ENCODE measurements at places on chromosomes 4 and X.
A peak's percentile ranks its signal among the peaks of the same experiment; 100 is the strongest.

DNA sequence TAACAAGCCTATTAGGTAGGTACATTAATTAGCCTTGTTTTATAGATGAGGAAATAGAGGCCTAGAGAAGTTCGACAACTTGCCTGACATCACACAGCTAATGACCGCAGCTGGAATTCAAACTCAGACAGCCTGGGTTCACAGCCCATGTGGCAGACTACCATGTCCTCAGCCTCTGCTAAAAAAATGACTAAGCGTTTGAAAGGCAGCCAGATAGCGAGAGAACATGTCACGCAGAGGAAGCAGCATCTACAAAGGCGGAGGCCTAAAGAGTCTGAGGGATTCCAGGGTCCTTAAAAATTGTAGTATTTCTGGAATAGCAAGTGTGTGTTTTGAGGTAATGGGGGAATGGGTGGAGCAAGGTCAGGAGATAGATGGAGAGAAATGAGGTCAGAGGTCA lies 33.2 kb upstream of the BMP15 start:
- DNase-seq: no peak

- no peak for DNase-seq
Observed at GRCh38 chr4:87575408-87575807, 32.9 kb upstream of the DSPP start.

DNA sequence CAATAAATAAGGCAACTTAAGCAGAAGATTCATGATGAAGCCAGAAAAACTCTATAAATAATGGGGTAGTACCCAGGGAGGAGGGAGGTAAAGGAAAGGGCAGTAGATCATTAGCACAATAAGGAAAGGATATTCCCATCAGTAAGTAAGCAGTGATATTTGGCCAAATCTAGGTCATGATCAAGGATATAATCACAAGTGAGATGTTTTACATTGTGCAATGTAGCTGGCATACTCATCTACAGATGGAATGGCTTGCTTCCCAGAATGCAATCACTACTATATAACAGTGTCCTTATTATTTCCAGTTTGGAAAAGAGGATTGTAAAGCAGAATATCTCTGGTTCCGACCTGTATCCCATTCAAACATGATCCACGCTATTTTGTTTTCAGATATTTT lies 483.4 kb downstream of the RPA4 start:
- DNase-seq: no peak

DNA sequence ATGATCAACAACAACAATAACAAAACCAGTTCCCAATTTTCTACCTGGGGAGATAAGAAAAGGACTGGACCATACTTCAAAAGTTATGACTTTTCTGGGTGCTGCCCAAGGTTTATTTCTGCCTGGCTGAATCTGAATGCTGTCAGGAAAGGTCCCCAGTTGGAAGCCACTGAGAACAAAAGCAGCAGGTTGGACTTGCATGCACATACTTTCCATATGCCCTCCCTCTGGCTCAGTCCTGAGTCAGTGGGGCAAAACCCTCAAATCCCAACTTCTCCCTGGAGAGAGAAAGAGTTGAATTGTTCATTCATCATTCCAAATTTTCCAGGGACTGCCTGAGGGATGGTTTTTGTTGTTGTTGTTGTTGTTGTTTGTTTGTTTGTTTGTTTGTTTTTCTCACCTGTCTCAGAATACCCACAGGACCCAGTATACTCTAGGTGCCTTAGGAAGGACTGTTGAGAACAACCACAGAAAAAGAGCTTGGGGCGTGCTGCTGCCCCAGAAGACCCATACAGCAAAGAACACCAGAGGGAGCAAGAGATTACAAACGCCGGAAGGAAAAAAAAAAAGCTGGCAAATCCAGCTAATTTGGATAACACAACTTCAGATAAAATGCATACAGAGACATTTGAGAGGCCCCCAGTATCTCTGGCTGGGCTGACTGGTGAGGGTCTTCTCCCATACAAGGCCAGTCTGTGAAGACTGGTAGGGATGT lies 138.9 kb upstream of the INPP4B start:
- DNase-seq: no peak

- DNase-seq: no peak
Observed at GRCh38 chr4:144583658-144584057, 62.3 kb upstream of the HHIP start.

DNA sequence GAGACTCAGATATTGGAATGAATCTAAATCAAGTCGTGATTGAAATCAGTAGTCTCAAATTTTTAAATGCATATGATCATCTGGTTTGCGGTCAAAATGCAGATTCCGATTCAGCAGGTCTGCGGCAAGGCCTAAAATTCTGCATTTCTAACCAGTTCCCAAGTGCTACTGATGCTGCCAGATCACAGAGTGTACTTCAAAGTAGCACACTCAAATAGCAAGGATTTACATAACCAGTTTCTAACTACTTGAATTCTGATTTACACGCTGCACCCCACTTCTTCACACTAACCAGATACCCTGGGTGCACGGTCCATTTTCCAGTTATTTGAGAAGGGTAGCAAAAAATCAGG lies 752 bp downstream of the MBTPS2 start:
- no peak for DNase-seq

- DNase-seq: peak; percentile 79
Observed at GRCh38 chr4:54657185-54657550, 589 bp upstream of the KIT start.

GRCh38 chr4:12672303-12672702 lies 811.8 kb downstream of the RAB28 start:
- DNase-seq: no peak

- DNase-seq: peak; percentile 74
Observed at GRCh38 chrX:132114607-132115006, 13.2 kb downstream of the FRMD7 start.

GRCh38 chrX:103607364-103608305 lies at the start of gene TCEAL3:
Gene TCEAL3 (plus strand): TSS chrX:103607963. CDS start chrX:103609065, 1,102 bp downstream.
- no peak for DNase-seq

- DNase-seq: no peak
Observed at GRCh38 chr4:8615921-8616787, 23.6 kb downstream of the CPZ start.

DNA sequence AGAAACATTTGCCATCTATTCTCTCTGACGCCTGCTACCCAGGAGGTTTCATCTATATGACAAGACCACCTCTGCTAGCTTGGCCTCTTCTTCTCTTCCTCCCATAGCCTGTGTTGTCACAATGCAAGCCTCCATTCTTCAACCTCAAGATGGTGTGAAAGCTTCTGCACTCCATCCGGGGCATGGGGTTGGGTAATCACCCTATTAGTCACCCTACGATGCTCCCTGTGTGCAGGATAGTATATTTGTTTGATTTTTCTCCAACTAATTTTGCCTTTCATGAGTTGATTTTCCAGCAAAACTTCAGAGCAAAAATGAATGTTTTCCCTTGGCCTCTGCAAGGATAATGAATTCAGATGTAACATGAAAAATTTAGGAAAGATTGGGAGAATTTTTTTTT lies 128.0 kb upstream of the STS start:
- DNase-seq: no peak

DNA sequence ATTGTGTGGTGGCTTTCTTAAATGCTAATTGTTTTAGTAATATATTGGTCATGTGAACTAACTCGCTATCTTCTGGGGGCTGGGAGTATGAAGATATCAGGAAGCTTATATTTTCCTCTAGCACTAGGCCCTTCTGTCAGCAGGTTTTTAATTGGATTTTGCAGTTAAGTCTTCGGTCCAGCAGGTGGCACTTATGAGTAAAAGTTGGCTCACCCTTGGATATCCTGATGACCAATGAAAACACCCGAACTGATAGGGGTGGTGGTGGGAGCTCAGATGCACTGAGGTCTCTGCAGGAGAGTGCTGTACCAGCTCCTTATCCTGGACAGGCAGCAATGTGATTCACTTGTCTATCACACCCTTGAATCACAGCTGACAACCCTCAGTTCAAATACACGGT lies 1365.8 kb upstream of the DIAPH2 start:
- no peak for DNase-seq

GRCh38 chrX:119374736-119375135 lies 24.4 kb upstream of the SLC25A43 start:
- no peak for DNase-seq

DNA sequence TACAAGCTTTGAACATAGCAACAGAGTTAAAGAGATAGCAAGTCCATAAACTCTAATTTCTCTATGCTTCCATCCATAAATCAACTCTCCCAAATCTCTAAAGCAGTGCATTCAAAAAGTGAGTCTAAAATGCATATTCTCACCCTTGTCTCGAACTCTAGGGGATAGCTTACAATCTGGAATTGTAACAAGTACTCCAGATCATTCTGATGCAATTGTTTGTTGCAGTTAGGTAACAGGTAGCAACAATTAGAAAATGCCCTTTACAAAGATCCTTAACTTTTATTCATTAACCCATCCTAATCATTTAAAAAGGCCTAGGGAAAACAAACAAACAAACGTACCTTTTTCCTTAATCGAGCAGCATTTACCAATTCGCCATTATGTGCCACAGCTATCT lies 18.9 kb upstream of the AASDH start:
- no peak for DNase-seq

DNA sequence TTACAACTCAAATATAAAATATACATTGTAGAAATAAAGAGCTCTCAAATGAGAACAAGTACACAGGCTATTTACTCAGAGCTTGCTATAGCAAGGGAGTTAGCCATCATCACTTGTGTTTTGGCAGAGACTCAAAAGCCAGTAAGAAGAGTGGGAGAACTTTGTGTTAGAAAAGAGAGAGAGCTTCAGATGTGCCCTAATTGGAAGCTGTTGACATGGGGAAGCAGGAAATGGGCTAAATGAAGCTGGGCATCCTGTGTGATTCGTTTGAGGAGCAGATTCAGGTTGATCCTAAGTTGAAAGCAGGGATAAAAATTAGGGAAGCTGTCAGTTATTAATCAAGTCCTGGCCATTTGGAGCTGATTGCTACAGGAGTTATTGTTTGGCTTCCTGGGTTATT lies 207.4 kb upstream of the MAOA start:
- DNase-seq: no peak

- DNase-seq: no peak
Observed at GRCh38 chr4:91838181-91838861, 465.4 kb upstream of the GRID2 start.

DNA sequence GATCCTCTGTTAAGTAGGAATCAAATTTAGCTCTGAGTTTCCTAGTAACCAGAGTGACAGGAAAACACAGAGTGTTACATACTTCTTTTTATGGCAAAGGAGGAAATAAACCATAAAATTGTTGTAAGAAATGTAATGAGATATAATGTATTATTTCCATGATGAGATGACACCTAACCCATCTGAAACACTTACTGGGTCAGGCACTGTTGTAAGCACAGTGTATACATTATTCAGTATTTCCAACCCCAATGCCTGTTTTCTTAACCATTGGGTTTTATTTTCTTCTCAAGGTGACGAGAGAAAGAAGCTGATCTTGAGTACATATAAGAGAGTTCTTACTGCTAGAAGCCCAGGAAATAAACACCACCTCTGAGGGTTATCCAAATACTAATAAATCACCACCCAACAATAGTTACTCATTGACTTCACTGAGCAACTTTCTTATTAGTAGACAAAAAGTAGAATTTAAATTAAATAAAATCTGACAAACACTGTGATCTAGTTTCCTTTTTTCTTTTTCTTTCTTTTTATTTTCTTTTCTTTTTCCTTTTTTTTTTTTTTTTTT lies 4.2 kb upstream of the ENAM start:
- DNase-seq: peak; percentile 13

DNA sequence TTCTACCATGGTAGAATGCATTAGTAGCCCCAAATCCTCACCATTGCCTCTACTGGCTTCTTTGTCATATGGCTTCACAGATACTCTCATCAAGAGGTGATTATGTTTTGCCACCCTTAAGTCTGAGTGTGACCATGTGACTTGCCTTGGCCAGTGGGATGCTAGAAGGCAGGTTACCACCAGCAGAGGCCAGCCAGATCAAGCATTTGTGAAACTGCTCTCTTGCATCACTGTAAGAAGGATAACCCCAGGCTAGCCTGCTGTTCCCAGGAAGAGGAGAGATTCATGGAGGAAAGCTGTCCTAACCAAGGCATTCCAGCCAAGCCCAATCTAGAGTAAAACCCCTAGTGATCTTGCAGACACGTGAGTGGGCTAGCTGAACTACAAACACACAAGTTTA lies 46.8 kb downstream of the USP46 start:
- no peak for DNase-seq

DNA sequence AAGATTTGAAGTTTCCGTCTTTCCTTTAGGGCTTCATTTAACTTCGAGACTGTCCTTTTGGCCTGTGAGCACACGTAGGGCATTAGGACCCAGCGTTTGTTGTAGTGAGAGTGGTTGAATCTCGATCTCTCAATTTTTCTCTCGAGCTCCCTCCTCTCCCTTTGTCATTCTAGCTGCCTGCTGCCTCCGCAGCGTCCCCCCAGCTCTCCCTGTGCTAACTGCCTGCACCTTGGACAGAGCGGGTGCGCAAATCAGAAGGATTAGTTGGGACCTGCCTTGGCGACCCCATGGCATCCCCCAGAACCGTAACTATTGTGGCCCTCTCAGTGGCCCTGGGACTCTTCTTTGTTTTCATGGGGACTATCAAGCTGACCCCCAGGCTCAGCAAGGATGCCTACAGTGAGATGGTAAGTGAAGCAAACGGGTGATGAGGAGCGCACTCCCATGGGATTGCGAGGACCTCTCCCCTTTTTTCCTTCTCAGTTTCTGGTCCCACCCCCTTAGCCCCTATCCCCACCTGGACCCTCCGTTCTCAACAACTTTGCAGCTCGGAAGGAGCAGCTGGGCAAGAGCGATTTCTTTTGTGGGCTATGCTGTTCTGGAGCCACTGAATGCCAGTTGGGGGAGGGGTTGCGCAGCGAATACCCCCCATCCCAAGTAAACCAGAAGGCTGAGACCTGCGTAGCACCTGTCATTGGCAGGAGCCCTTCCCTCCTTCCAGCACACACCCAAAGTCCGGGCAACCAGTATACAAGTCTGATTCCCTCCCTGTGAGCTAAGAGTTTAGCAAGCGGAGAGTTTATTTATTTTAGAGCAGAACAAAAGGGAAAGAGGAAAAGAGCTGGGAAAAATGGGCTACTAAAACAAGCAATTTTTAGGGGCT lies at the start of gene TMEM35A:
Gene TMEM35A, plus strand, starts transcription at position 164 of the 883 bp plus-strand sequence. Its CDS starts 124 bp downstream, at position 288.
- no peak for DNase-seq

DNA sequence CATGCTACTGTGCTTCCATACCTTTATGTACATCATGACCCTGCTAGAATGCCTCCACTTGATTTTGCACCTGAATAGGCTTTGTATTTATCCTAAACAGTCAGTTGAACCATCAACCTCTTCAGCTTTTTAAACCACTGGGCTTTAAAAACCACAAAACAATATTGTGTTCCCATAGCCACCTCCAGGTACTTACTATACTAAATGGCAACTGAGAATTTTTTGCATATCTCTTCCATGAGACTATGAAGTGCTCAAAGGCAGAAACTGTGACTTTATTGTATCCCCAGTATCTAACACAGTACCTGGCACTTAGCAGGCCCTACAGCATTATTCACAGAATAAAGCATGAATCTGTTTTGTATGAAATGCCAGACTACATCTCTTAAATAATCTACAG lies 39.7 kb downstream of the ANAPC10 start:
- no peak for DNase-seq

DNA sequence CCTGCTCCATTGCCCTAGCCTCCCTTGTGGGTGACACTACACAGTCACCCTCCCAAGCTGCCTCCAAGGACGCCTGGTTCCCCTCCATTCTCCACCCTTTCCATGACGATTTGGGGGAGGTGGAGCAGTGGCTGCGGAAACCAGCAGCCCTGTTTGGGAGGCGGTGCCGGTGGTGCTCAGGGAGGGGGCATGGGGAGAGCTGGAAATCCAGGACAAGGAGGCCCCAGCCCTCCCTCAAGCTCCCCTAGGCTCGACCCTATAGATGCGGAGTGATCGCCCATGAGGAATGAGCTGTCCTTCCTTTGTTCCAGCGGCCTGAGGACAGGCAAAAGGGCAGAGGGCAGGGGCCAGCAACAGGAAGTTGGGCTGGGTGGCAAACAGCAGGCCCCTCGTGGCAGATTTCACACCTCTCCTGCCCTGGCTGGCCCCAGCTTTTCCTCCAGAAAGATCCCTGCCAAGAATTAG lies 3.6 kb upstream of the RENBP start:
- no peak for DNase-seq
